ENCODE measurements at places on chromosomes 2 and 18.
A peak's percentile ranks its signal among the peaks of the same experiment; 100 is the strongest.

DNA sequence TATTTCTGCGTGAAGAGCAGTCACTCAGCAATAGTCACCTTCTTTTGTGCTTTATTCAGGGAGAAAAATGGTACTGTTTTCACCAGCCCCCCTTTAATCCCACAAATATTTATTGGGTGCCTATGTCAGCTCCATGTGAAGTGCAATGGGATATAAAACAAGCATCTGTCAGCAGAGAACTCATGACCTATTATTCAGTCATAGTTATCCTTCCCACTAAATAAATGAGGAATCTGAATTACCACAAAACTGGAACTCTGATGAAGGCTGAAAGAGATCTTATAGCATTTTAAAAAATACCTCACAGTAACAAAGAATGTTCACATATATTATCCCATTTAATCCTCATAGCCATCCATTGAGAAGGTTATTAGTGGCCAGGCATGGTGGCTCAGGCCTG, 45.8 kb downstream of the DHX57 start:
- no peak for DNase-seq

DNA sequence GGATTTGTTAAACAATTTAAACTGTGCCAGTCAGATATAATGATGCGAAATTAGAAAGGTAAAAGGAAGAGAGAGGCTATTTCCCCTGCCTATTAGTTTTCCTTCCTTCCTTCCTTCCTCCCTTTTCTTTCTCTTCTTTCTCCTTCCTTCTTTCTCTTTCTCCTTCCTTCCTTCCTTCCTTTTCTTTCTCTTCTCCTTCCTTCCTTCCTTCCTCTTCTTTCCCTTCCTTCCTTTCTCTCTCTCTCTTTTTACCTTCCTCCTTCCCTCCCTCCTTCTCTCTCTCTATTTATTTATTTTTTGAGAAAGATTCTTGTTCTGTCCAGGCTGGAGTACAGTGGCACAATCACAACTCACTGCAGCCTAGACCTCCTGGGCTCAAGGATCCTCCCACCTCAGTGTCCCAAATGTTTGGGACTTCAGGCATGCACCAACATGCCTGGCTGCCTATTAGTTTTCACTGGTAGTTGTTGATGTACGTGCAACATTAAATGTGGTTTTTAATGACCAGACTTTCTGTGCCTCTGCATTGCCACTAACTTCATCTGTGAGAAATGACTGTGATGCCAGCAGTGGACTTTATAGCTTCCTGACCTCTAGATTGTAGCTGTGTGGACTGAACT, 48.7 kb upstream of the NFE2L2 start:
- no peak for DNase-seq

DNA sequence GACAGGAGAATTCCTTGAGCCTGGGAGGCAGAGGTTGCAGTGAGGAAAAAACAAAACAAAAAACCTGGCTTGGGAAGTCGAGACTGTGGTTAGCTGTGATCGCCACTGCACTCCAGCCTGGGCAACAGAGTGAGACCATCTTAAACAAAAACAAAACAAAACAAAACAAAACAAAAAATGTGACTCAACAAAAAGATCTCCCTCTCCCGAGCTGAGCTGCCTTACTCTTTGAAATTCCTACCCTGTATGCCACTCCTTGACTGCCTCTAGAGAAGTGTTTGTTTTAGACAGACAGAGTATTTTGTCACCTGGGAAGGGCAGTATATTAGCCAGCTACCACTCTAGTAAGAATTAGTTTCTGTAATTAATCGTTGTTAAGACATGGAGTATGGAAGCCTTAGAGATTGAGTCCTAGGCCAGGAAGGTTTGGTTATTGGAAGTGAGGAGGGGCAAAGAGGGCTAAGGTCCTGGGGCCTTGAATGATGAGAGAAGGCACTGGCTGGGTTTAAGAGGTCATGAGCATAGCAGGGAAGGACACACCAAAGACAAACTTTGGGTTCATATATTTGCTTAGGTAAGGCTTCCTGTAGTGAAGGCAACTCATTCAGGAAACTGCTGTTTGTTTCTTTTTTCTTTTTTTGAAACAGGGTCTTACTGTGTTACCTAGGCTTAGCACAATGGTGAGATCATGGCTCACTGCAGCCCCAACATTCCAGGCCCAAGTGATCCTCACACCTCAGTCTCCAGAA, 56.0 kb downstream of the HAUS1 start:
- no peak for DNase-seq

GRCh38 chr18:305003-305501, 37.2 kb upstream of the THOC1 start:
- DNase-seq, result no peak

GRCh38 chr2:65018141-65018582, 29.0 kb downstream of the SLC1A4 start:
- DNase-seq, result no peak

DNA sequence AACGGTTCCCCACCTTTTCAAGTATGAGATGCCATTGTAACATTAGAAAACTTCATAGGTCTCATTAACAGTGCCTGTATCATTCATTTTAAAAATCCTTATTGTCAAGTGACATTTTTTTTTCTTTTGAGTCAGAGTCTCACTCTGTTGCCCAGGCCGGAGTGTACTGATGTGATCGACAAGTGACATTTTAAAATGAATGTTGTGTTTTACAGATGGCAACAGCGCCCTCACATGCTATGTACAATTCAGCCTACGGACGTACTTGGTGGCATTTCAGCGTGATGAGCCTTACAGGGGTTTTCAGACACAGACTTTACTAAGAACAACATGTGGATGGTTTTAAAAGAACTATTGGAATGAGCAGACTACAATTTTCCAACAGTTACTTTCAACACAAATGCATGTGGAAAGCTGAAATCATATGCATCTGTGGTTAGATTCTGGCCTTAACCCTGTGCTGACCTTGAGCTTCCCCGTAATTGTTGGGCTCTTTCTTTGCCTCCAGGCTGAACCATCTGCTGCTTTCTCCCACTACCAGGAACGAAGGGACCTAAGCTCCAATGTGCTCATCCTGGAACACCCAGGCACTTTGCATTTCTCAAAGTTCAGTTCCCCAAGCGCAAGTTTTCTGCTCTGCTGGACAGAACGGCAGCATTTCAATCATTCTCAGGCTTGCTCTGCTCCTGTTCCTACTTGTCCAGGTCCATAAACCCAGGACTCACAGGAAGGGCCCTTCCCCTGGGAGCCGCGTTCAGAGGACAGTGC, 119.9 kb upstream of the NDUFV2 start:
- DNase-seq, result no peak

DNA sequence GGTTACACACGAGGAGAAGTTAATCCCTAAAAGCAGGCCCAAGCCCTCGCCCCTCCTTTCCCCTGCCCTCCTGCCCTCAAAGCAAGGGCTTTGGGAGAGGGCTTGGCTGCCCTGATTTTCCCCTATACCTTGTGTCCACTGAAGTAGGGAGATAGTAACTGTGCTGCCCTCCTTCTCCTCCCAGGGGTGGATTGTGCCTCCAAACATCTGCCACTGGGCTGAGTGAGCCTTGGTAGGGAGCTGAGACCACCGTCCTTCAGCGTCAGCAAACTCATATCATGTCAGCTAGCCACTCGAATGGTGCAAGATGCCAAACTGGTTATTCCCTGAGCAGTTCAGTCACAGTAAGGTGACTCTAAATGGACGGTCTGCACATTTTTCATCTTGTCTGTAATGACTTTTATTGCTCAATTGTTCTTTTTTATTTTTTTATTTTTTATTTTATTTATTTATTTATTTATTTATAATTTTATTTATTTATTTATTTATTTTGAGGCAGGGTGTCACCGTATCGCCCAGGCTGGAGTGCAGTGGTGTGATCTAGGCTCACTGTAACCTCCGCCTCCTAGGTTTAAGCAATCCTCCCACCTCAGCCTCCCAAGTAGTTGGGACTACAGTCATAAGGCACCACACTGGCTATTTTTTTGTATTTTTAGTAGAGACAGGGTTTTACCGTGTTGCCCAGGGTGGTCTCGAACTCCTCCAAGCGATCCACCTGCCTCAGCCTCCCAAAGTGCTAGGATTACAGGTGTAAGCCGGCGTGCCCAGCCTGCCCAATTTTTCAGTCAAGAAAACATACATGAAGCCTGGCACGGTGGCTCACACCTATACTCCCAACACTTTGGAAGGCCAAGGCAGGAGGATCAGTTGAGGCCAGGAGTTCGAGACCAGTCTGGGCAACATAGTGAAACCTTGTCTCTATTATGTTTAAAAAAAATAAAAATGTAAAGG, 8.7 kb downstream of the PCBP1 start:
- DNase-seq, result no peak

DNA sequence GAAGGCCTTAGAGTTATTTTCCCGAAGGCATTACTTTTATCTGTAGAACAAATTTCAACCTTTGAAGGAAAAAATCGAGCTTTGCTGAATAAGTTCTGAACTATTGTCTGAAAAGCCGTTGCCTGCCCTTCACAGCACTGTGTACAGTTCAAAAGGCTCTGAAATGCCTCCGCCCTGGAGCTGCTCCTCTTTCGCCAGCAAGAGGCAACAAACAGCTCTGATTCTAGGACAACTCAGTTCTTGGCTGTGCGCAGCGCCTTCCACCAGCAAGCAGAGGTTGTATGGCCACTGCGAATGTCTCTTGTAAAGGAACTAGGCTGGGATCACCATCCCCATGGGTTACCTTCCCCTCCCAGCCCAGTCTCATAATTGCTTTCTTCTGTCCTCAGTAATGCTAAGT, 308.5 kb downstream of the GBX2 start:
- no peak for DNase-seq

DNA sequence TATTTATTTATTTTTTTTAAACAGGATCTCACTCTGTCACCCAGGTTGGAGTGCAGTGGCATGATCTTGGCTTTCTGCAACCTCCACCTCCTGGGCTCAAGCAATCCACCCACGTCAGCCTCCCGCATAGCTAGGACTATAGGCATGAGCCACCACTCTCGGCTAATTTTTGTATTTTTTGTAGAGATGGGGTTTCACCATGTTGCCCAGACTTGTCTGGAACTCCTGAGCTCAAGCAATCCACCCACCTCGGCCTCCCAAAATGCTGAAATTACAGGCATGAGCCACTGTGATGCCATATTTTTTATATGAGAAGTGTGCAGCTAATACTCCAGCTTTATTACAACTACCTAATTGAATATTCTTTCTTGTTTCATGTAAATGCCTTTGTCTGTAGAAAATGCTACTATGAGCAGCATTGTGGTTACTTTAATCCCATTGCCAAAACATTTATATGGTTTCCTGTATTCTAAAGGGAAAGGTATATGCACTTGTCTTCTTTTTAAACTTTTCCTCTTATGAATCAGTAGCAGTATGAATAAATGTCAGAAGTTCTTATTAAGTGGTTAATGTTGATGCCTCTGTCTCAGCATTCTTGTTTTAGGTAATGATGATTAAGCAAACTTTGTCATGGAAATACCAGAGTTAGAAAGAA, 9.5 kb upstream of the BCL2L11 start:
- no peak for DNase-seq

- no peak for DNase-seq
These were observed 143.4 kb upstream of the LYPD1 start for GRCh38 chr2:132813422-132813821.

GRCh38 chr2:168961450-168962229, 60.5 kb downstream of the G6PC2 start:
- no peak for DNase-seq

GRCh38 chr2:156892467-156893281, 364.8 kb upstream of the GALNT5 start:
- no peak for DNase-seq

DNA sequence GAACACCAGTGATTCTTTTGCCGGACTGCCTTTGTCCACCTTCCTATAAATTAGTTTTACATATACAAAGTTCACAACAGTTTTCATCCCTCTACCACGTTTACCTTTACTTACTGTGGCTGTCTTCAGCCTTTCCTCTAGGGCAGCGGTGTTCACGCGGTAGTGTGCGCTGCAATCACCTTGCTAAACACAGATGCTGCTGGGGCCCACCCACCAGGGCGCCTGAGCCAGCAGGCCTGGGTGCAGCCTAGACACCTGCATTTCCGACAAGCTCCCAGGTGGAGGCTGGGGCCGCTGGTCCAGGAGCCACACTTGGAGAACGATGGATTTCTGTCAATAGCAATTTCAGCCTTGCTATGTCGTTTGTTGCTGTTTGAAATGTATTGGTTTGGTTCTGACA, 83.1 kb downstream of the NDUFA10 start:
- no peak for DNase-seq

GRCh38 chr2:3535794-3536681, 16.7 kb upstream of the ADI1 start:
- peak; percentile 39 for DNase-seq

Measured in omental fat pad (tissue), 4 donors.